G401 (cell line): ENCODE measurements at places on chromosomes 2 and 18. TPM values are rescaled to one million over a fixed set of nuclear protein-coding genes. Genes with fewer than 3 reads are reported as not detected.
A peak's percentile ranks its signal among the peaks of the same experiment; 100 is the strongest.

Gene DSEL
- 0.06 and 0.14 TPM in 2 replicates for total RNA-seq

Gene TRIM43
- 0.12 and 6.3 TPM in 2 replicates for total RNA-seq

GRCh38 chr18:22032392-22032961, 136.9 kb upstream of the GATA6 start:
- peak; percentile 12 for DNase-seq

- DNase-seq, result no peak
Observed at GRCh38 chr2:20451761-20452499, 5.1 kb downstream of the RHOB start.

DNA sequence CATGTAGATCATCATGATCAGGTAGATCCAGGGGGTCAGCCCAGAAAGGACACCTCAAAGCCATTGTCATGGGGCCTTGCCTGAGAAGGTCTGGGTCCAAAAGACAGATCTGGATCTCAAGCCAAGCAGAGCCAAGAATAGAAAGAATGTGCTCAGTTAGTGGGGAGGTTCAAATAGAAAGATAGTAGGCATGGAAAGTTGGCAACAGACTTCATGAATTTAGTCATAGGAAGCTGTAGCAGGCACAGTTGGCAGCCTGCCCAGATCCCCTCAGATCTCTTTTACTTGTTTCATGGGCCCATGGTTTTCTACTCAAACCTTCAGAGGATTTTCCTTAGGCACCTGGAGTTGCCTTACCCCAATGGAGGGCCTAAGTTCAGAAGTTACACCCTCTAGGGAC, 767.0 kb downstream of the SLC4A3 start:
- DNase-seq, result peak; percentile 9

- no peak for DNase-seq
Observed at GRCh38 chr2:47271054-47272000, 116.2 kb upstream of the STPG4 start.

- peak; percentile 48 for DNase-seq
Observed at GRCh38 chr2:7625392-7626138, 708.4 kb downstream of the RNF144A start.

DNA sequence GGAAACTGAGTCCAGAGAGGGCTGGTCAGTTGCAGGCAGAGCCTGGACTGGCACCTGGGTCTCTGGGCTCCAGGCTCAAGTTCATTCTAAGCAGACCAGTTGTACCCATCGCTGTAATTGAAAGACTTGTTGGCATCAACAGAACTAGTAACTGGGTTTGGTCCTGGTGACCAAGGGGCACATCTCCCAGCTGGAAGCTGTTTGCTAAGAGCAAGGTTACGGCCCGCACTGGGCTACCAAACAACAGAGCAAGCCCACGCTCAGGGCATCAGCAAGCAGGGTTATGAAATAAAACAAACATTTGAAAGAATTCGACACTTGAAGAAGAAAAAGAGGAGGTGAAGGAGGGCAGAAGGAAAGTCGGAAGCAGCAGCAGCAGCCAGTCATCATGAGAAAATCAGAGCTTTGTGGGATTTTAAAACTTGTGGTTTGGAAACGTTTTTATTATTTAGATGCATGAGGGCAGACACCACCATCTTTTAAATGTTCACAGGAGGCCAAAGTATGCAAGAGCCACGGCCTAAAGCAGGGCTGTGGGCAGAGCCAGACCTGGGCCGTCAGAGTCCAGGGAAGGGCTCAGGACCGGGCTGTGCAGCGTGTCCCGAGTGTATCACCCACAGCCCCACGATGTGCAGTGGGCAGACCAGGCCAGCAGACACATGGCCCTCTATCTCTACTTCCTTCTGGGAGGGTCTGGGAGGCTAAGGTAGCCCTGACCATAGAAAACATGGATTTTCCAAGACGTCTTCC, 220.3 kb downstream of the BCL2 start:
- no peak for DNase-seq

DNA sequence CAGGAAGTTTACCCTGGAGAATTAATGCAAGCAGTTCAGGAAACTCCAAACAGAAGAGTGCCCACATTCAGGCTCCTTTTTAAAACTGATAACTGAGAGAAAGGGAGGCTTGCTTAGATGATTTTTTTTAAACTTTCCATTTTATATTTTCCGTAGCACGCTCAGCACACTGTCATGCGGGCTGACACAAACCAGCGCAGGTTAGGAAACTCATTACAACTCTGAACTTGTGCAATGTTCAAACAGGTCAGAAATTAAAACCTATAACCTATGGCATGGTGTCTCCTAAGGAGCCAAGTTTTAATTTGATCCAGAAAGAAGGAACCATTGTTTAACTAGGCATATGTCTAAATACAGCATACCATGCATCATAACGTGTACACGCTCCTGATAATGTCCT, 117.7 kb upstream of the SMIM21 start:
- DNase-seq, result no peak

DNA sequence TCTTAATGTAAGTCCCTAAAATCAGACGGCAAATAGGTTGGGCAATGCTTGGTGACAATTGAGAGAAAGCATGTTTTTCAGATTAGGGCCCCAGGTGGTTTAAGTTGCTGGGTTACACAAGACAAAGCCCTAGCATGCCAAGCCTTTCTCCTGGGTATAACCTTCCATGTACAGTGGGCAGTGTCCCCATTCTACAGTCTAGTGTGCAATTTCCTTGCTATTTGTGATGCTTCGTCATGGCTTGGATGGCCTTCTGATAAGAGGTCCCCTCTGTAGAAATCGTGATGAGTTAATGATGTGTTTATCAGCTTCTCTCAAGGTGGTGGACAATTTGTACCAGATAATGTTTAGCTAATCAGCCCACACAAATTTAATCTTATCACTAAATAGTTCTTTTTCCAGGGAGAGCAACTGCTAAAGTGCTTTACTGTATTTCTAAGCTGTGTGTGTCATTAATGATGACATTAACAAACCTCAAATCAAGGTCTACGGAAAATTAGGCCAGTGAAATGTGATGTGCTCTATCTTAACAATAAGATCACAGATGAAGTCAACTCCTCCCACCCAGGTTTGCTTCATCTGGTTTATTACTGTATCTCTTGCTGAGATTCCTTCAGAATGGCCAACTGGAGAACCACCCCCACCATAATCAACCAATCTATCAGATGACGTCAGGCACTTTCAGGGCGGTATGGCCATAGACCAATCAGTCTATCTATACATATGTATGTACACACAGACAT, 61.7 kb downstream of the PLB1 start:
- DNase-seq, result no peak

GRCh38 chr18:48455555-48456478, 46.6 kb upstream of the ZBTB7C start:
- DNase-seq, result no peak

DNA sequence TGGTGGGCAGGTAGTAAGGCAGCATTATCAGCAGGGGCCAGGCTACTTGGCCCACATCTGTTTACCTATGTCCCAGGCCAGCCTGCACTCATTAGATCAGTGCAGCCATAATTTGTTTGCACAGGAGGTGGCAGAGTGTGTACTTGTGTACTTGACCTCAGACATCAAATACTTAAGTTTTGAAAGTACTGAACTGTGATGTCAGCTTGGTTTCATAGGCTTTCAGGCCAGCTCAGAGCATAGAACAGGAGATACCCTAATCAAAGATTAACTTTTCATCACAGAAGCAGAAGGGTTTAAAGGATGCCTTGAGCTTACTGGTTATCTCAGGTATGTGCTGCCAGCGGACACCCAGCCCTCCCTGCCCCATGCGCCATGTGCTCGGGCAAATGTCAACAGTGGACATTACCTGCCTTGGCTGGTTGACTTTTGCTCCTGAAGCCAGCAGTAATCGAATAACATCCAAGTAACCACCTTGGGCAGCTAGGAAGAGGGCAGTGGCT, 33.2 kb downstream of the ANKRD29 start:
- no peak for DNase-seq

DNA sequence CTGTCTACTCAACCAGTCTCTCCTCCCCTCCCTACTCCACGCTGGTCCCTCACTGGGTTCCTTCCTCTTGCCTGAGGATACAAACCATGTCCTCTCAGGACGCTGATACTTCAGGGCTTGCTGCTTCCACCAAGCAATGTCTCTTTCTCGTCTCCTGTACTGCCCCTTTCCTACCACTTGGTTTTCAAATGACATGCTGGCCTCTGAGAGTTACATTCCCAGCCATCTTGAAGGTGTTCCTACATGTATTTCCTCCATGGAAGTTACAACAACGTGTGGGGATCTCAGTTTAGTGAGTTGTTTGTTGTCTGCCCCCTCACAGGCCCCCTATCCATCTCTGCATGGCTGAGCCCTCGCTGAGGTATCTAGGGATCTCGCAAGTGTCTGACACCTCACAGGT, 334.5 kb upstream of the SKOR2 start:
- no peak for DNase-seq
